ENCODE measurements at places on chromosomes 5 and 9. TPM values are rescaled to one million over a fixed set of nuclear protein-coding genes. Genes with fewer than 3 reads are reported as not detected.
A peak's percentile ranks its signal among the peaks of the same experiment; 100 is the strongest.

The FCN2 gene
- not detected for total RNA-seq

The SPINK6 gene
- not detected for total RNA-seq

The GPRIN1 gene
- 0.83 TPM for total RNA-seq

The NTRK2 gene
- 0.35 TPM for total RNA-seq

The CDHR2 gene
- total RNA-seq = 39.6 TPM

The GRM6 gene
- total RNA-seq = not detected

The DDX4 gene
- not detected for total RNA-seq

The OSMR gene
- 18.0 TPM for total RNA-seq

The ZNF354C gene
- total RNA-seq = 5.8 TPM

The DRD1 gene
- not detected for total RNA-seq

GRCh38 chr5:170444181-170444580 lies 55.0 kb upstream of the KCNMB1 start:
- no peak for DNase-seq

DNA sequence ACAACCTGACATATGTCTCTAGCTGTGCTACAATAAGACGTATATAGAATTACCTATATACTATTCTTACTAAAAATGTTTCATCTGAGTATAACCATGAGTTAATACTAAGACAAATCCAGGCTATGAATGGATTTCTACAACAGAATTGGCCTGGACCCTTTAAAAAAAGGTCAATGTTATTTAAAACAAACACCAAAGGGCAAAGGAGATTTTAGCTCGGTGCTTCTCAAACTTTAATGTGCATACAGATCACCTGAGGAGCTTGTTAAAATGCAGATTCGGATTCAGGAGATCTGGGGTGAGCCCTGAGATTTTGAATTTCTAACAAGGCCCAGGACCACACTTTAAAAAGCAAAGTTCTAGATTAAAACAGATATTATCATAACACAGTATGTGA lies 6.5 kb downstream of the TNFSF8 start:
- DNase-seq = no peak

DNA sequence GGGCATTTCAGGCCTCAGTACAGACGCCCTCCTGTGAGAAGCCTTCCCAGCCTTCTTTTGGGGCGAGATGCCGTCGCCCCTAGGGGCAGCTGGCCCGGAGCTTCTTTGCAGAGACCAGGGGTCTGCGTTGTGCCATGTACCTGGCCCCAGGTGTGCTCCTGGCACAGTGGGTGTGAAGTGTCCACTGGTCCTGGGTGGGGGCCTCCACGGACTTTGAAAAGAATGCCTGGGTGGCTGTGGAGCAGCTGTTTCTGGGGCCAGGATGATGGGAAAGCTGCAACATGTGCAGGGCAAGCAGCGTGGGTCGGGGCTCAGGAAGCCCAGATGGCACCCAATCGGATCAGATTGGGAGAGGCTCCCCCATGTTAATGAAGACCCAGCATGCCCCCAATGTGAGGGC lies 47.8 kb downstream of the WNK2 start:
- DNase-seq = no peak

GRCh38 chr5:178116143-178116885 lies 3.0 kb downstream of the N4BP3 start:
- no peak for DNase-seq

GRCh38 chr5:132225165-132226032 lies 2.3 kb downstream of the P4HA2 start:
- peak; percentile 86 for DNase-seq

DNA sequence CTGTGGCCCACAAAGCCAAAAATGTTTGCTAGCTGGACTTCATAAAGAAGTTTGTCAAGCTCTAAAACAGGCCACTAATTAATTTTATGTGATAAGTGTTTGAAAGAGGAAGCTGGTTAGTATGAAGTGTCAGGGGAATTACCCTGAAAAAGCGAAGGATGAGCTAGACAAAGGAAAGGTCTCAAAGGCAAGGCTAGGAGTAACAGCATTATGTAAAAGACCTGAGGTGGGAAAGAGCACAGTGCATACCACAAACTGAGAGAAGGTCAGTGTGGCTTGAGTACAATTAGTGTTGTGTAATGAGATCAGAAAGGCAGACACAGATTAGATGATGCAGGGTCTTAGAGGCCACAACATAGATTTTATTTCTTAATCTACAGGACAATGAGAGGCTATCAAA lies 29.6 kb downstream of the RC3H2 start:
- DNase-seq = no peak

DNA sequence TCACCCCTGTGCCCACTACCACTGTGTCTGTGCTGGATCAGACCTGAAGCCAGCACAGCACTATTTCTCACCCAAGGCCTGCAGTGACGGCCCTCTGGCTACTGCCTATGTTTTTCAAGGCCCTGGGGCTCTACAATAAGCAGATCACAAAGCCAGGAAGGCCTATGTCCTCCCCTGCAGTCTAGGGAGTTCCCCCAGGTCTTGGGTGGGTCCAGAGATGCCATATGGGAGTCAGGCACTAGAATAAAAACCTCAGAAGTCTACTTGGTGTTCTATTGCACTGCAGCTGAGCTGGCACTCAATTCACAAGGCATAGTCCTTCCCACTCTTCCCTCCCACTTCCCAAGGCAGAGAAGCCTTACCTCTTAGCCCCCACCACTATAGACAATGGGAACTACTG lies 107.1 kb downstream of the FBXO4 start:
- no peak for DNase-seq

GRCh38 chr9:25310961-25311360 lies 367.3 kb downstream of the TUSC1 start:
- DNase-seq = no peak

- no peak for DNase-seq
Observed at GRCh38 chr5:53191548-53192165, 82.1 kb upstream of the MOCS2 start.

DNA sequence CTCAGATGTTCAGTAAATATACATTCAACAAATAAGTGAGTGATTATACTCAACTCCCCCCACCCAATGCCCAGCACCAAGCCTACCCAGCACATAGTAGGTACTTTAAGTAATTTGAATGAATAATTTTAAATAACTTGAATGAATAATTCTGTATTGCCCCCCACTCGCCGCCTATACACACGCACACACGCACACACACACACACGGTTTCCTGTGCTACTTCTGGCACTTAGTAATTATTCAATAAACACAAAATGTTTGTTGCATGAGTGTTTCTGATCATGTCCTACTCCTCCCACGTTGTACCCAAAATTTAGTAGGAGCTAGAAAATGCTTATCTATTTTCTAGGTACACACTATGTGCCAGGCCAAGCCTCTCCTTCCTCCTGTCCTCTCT lies 16.2 kb downstream of the PCDH12 start:
- peak; percentile 5 for DNase-seq

- DNase-seq = no peak
Observed at GRCh38 chr5:85278193-85278592, 893.5 kb upstream of the EDIL3 start.

DNA sequence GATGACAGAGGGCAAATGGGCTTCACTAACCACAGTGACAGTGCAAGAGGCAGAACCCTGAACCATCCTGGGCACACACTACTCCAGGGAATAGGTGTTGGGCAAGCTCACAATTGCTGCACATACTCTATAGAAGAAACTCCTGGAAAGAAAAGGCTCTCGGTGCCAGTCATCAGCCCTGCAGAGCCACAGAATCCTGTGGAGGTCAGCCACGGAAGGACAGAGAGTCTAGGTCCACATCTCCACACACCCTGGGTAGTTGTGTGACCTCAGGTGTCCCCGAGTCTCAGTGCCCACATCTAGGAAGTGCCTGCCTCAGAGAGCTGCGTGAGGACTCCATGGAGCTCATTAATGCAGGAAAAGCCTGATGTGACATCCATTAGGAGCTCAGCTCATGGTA lies 16.0 kb upstream of the ANGPTL2 start:
- no peak for DNase-seq

DNA sequence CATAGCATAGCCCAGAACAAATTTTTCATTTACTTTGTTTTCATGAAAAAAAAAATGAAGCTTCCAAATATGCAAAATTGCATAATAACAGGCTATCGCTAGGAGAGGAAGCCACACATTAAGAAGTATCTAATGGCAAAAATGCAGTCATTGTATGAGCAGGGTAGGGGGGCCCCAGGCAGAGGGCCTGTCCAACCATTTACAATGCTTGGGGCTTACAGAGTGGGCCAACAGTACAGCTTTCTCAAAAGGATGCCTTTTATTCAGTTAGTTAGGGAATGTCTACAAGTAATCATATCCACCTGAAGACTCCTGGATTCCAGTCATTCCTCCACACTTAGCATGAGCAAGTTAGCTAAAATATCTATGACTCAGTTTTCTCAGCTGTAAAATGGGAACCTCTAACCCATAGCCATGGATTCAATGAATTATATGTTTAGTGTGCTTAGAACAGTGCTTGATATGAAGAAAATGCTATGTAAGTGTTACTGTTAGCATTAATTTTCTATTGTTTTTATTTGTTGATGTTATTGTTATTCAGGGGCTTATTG lies 117.7 kb downstream of the GAS1 start:
- no peak for DNase-seq

DNA sequence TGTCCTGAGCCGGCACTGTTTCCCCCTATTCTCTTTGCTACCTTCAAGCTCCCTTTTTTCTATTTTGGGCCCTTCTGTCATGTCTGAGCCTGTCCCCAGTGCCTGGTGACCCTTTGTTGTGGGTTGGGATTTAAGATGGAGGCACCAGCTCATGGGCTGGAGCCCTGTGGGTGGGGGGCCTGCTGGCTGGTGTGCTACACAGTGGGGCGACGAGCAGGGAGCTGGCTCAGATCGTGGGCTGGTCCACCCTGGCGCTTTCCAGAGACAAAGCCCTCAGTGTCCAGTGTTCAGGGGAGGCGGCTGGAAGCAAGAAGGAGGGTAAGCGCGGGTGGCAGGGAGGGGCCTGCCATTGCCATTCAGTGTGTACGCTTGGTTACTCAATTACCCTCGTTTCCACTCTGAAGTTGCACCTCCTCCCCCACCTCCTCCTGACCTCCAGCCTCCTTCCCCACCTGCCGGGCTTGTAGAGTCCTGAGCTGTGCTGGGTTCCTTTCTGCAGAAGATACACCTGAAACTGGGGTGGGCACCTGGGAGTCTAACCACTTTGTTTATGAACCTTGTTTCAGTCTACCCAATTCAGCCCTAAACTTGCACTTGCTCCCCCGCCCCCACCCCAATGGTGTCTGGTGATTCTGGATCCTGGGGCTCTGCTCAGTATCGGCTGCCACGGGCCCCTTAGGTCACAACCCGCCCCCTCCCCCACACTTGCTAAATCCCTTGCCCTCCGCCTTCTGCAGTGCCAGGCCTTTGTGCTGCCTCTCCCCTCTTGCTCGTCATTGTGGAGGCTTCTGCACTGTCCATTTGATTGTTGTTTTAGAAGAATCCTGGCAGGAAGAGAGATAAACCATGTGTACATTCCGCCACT lies 49.9 kb downstream of the MVB12B start:
- DNase-seq = no peak

GRCh38 chr9:78807286-78807685 lies 510.4 kb downstream of the PSAT1 start:
- no peak for DNase-seq

GRCh38 chr5:944992-945685 lies 52.5 kb downstream of the TRIP13 start:
- DNase-seq = no peak

GRCh38 chr5:122413722-122414121 lies 101.7 kb downstream of the SNCAIP start:
- DNase-seq = no peak

DNA sequence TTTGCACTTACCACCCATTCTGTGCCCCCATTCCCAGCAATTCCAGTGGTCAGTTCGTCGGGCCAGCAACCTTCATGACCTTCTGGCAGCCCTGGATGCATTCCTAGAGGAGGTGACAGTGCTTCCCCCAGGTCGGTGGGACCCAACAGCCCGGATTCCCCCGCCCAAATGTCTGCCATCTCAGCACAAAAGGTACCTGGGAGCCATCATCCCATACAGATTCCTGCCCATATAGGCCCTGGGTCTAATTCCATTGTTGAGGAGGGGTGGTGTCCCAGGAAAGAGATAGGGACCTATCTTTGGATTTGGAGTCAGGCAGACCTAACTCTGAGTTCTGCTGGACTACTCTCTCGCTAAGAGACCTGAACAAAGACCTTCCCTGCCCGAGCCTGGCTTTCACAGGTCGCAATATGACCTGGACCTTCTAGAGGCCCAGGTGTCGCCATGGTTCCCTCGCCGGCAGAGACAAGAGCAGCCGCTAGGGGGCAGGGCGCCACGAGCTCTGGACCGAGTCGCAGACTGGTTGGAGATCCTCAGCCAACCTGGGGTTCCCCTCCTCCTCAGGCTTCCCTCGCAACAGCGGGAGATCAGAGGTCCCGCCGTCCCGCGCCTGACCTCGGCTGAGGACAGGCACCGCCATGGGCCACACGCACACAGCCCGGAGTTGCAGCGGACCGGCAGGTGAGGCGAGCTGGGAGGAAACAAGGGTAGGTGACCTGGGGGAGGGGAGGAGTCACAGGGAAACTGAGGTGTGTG lies 3.1 kb downstream of the SLC4A9 start:
- peak; percentile 91 for DNase-seq

DNA sequence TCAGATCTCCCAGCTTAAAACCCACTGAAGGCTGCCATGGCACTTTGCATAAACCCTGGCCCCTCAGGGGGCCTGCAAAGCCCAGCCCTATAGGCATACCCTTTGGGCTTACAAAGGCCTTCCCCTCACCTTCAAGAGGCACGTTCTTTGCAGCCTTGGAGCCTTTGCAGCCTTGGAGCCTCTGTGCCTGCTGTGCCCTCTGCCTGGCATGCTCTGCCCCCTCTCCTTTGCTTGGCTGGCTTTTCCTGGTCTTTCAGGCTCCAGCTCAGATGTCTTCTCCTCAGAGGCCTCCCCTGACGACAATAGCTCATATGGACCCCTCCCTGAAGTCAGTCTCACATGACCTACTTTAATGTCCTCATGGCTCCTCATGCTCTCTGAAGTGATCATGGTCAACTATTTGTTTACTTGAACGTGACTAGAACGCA lies 60.3 kb downstream of the CXXC5 start:
- DNase-seq = no peak

- no peak for DNase-seq
Observed at GRCh38 chr5:15160091-15160490, 288.5 kb upstream of the ANKH start.

DNA sequence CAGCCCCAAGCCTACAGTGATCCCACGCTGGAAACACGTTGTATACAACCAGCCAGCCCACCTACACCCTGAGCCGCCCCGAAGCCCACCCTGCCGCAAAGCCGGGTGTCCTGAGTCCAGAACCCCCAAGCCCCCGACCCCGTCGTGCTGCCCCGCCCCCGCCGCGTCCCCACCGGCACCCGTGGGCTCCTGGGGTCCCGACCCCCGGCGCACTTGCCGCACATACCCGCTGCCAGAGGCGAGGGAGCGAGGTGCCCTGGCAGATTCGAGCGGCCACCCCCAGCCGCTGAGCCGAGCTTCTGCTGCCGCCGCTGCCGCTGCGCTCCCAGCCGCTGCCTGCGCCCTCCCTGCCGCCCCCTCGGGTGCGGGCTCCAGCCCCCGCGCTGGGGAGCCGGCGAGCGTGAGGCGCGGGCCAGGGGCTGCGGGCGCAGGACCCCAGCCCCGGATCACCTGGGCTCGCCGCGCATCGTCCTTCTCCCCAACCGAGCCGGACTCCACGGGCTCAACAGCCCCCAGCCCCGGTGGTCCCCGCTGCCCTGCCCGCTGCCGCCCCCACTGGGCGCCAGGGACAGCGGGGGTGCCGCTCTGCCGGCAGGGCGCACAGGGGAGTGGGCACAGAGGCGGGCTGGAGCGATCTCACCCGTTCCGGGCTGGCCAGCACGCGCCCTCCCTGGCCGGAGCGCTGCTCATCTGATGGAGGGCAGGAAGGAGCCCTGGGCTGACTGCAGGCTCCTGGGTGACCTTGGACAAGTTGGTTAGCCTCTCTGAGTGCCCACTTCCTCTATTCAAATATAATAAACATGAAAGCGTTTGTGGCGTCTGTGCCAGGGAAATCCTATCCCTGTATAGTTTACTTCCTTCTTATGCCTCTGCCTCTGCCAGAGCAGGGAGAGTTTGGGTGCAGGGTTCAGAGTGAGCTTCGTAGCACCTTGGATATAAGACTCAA lies at the start of gene HTR4:
Gene HTR4 (minus strand): TSS at position 692 of the 946 bp plus-strand sequence. CDS start 17,513 bp downstream, outside the sequence.
- DNase-seq = peak; percentile 61
